Stimulated activated CD4-positive, alpha-beta T cell treated with anti-CD3 and anti-CD28 coated beads, Interleukin-1b, Interleukin-23, amount 100 ng/mL, for 1 hour (primary cell): ENCODE measurements at places on chromosomes 7 and 10.

DNA sequence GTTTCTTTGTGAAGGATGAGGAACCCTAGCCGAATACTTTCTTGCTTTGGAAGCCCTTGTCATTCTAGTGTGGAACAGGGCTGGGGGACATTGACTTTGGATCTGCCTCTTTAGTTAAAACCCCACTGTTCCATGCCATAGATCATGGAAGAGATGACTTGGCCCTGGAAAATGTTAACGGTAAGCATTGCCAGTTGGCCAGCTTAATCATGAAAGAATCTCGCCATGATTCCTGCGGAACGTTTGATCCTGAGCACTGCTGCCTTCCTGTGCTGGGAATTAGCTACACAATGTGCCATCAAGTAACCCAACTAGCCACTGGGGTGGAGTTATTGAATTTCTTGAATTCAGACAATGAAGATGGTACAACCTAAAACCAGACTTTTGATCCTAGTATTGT lies 177.6 kb upstream of the FZD8 start:
- no peak for DNase-seq

- DNase-seq = no peak
These were observed 5.7 kb downstream of the ZNF92 start for GRCh38 chr7:65379318-65379717.

- no peak for DNase-seq
These were observed 1235.0 kb downstream of the XPNPEP1 start for GRCh38 chr10:108688314-108688713.

DNA sequence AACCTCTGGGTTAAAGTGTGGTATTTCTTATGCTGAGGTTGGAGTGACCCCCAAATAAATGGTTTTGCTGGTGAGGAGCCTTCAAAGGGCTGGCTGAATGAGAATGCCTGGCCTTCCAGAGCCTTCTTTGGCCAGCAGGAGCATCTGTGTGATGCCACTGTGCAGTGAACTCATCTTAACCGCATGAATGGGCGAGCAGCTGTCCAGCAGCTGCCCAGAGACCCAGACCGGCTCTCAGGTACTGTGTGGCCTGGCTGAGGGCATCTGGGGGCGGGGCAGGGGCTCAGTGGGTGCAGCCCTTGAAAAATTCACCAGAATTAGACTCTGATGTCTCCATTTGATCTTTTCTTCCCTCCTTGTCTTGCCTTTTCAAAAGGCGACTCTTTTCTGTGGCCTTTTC lies 59.0 kb downstream of the SYPL1 start:
- no peak for DNase-seq
